ENCODE measurements at places on chromosomes 11 and 22. TPM values are rescaled to one million over a fixed set of nuclear protein-coding genes. Genes with fewer than 3 reads are reported as not detected.

GRCh38 chr11:20114588-20114987 is 45.7 kb downstream of the DBX1 start:
- no peak for DNase-seq

GRCh38 chr11:117662255-117662654 is 134.8 kb downstream of the DSCAML1 start:
- DNase-seq: no peak

- no peak for DNase-seq
These were observed 193.1 kb downstream of the IGLL1 start for GRCh38 chr22:23386822-23387580.

DNA sequence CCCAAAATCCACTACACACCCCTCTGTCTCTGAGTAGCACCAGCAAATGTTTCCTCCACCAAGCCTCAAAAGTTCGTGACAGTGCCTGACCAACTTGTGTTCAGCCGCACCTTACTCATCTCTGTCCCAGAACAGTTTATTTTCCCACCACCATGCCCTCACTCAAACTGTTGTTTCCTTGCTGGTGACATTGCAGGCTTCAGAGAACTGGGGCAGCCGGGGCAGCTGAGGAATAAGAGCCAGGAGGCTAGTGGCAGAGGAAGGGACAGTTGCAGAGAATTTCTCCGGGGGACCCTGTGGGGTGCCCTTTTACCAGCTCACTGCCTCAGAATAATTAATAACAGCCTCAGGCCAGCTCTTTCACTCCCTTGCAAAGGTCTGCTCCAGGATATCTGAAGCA is 709 bp upstream of the KCNE3 start:
- DNase-seq: no peak

The RGL4 gene
- not detected for total RNA-seq

The TPBGL gene
- not detected for total RNA-seq

The CSTF3 gene
- total RNA-seq: 167 TPM

The CYTH4 gene
- 14.8 TPM for total RNA-seq

All from transverse colon (tissue), 4 donors.